Liver (tissue), 10 donors: ENCODE measurements at places on chromosomes 16 and 17. TPM values are rescaled to one million over a fixed set of nuclear protein-coding genes. Genes with fewer than 3 reads are reported as not detected.

DNA sequence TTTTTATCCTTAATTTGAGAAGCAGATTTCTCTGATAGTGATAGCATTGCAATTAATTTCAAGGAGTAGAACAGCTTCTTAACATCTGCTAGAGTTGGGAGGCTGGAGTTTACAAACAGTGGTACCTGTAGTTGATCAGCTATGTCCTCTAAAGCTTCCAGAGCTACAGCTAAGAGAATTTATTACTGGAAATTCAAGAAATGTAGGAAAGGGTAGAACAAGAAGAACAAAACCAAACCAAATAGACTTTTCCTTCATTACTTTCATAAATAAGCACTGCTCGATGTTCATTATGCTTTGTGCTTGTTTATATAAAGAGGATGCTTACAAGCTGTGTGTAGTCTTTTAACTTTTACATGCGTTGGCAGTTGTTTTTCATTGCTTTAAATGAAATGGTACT is 333.6 kb upstream of the TBX2 start:
- no peak for DNase-seq

GRCh38 chr16:79007614-79008013 is 592.9 kb downstream of the MAF start:
- DNase-seq, result no peak

DNA sequence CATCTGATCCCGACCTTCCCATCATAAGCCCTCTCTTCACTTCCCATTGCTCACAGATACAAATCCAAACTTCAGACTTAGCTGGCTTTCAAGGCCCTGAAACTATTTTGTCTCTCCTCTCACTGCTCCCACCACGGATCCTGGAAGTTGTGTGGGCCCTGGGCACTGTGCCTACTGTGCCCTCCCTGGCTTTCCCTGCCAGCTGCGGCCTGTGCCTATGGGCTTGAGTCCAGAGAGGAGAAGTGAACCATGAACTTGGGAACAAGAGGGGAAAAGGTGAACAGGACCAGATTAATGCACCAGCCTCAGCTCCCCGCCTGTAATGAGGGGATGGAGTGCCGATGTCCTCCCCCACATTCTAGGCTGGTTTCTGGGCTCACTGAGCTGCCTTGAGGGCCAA is 18.9 kb upstream of the KCNJ12 start:
- no peak for DNase-seq

DNA sequence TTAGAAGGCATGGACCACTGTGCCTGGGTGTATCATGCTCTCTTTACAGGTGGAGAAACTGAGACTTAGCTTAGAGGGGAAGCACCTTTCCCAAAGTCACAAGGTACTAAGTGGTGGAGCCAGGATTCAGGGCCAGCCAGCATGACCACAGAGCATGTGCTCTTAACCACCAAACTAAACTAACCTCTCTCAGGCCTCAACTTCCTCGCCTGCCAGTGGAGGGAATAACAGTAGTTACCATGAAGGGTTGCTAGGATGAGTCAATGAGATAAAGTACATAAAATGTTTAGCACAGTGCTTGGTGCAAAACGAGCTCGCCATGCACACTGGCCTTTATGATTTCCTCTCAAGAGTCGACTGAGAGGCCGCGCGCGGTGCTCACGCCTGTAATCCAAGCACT is 6.4 kb upstream of the MYO1C start:
- no peak for DNase-seq

- no peak for DNase-seq
Measured at GRCh38 chr16:29903590-29903989, 3.3 kb downstream of the ASPHD1 start.

- no peak for DNase-seq
Measured at GRCh38 chr17:44008205-44008909, 3.9 kb downstream of the NAGS start.

DNA sequence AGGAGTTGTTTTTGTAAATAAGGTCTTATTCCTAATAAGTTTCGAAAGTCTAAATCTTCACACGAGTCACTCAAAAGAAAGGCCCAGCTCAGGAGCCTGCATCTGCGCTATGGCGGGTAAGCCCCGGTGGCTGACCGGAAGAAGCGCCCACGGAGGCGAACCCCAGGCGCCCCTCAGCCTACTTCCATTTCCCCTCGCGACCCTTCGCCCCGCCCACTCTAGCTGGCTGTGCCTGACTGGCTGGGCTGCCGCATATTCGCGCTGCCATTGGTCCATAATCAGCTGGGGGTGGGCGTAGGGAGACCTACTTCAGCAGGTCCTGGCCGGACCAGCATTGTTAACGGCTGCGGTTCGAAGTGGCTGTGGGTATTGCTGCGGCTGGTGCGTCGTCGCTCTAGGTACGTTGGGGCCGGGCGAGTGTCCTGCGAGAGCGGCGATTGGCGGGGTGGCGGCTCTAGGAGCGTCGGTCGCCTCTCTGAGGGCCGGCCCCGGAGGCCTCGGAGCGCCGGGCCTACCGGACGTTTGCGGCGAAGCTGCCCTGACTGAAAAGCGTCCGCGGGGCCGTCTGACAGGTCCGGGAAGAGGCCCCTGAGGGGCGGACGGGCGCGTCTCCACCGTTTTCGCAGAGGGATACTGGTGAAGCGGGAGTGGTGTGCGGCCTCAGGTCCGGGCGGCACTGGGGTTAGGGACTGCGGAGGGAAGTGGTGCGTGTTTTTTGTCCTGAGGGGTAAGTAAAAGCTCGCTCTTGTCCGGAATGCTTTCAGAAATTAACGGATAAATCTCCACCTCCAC is at the start of gene ATF7IP2:
Gene ATF7IP2, plus strand, starts transcription at position 337 of the 792 bp plus-strand sequence. CDS start 44,560 bp downstream, outside the sequence.
- DNase-seq, result peak; percentile 89

- DNase-seq, result no peak
Measured at GRCh38 chr17:20085283-20085845, 76.2 kb downstream of the SPECC1 start.

- no peak for DNase-seq
Measured at GRCh38 chr16:48269011-48269410, 21.7 kb upstream of the ABCC11 start.

DNA sequence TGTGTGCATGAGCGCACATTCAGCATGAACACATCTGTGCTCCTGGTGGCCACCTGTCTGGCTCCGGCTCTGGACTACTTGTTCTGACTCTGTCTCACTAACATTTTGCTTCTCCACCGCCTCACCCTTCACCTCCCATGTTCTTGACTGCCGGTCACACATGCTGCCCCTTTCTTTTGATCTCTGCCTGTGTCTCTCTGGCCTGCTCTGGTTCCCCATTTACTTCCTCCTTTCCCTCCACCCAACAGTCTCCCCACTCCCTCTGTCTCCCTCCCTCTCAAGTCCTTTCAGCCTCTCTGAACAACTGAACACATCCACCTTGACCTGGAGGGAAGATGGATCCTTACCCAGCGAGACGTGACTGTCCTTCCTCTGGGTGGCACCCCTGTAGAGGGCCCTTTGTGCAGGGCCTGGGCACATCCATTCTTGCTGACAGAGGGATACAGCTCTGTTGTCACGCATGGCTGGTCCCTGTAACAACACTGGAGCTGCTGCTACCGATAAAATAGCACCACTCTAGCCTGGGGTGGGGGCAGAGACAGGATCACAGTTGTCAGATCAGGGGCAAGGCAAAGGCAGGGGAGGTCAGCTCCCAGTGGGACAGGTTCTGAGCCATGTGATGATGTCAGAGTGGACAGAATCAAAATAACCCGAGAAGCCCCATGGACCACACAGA is 11.0 kb downstream of the ZSCAN32 start:
- no peak for DNase-seq

GRCh38 chr17:29682987-29683386 is 60.3 kb upstream of the CORO6 start:
- no peak for DNase-seq

DNA sequence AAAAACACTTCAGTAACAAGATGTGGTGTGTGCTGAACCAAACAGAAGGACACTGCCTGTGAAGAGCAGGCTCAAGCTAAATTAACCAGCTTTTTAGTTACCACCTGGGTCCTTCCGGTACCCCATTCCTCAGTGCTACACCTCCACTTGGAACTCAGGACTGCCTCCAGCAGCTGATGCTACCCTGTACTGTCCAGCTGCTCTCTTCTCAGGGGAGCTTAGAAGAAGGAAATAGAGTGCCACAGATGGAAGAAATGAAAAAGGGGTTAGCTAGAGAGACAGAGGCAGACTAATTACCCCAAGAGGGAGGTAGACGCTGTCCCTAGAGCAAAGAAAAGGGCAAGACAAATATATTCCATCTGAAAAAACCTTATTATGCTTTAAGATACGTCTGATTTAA is 5.7 kb downstream of the MED13 start:
- DNase-seq, result no peak

DNA sequence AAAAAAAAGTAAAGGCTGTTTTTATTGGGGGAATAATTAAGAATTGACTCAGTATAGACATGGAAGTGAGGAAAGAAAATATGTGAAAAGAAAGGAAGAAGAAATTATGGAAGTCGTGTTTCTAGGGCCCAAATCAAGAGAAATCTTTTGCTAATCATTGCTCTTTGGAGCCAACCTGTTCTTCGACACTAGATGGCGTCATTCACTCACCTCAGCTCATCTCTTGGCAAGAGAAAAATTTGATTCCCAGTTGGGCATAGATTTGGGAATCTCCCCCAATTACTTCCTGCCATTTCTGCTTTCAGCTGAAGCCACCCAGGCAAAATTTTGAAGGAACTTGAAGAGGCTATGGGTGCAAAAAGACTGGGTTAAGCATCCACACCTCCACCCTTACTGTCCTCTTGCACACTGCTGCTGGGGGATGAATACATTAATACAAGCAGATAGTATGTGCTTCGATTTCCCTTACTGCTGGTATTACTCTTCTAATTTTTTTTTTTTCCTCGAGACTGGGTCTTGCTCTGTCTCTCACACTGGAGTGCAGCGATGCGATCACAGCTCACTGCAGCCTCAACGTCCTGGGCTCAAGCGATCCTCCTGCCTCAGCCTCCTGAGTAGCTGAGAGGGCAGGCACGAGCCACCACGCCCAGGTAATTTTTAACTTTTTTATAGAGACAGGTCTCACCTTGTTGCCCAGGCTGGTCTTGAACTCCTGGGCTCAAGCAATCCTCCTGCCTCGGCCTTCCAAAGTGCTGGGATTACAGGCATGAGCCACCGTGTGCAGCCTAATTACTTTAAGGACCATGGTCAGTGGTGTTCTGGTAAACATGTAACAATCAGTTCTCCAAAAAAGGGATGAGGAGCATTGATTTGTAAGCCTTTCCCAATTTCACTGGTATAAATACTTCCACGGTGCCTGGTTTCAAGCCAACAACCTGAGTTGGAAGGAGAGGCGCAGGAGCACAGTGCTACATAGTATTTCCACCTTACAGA is 13.5 kb downstream of the PSMD7 start:
- no peak for DNase-seq

DNA sequence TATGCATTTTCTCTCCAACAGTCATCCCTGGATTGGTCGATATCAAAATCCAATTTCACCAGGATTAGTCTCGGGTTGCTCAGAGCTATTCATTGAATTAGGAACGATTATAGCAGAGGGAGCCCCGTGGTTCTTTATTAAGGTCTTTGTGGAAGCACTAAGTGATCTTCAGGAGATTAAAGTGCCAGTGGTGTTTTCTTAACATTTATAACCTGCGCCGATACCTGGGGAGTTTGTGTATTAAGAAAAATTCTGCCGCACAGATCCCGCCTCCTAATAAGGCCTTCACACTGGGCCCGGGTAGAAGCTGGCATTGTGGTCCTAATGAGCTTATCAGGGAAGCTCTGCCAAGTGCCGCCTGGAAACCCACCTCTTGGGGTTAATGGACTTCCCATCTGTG is 238.7 kb downstream of the RBFOX1 start:
- DNase-seq, result no peak

DNA sequence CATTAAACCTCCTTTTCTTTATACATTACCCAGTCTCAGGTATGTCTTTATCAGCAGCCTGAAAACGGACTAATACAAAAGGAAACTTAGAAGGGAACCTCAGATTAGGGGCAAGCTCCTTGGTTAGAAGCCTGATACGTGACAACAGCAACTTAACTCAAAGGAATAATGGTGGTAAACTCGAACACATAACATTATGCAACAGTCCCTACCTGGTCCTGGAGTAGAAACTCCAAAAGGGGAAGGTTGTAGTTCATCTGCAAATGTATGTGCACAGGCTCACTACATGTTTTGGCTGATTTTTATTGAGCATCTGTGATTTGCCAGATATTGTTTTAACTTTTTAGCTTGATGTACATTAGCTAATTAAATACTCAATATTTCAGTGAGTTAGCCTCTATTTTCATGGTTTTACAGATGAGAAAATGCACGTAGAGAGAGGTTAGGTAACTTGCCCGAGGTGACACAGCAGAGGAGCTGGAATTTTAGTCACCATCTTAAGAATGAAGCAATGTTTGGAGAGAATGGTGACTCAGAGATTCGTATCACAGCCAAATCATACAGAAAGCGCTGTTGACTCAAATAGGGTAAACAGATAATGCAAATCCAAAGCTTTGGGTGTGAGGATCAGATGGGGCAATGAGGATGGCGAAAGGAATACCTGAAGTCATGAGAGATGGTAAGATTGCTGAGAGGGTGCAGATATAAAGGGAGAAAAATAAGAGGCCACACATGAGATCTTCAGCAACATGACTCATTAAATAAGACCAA is 194.9 kb upstream of the RBFOX1 start:
- DNase-seq, result no peak

DNA sequence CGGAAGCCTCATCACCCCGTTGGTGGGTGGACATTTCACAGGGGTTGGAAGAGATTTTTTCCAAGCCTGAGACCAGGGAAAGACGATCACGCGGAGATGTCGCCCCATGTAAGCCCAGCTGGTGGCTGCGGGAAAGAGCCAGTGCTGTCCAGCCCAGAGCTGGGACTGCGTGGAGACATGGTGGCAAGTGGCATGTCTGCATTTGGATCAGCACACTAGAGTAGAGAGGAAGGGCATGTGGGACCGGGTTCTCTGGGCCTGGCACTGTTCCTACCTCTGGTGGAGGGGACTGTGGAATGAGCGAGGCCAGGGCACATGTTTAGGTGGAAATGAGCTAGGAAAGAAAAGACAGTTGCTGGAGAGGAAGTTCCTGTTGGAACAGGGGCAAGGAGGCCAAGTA is 20.0 kb downstream of the SBK1 start:
- no peak for DNase-seq

- no peak for DNase-seq
Measured at GRCh38 chr17:27567563-27567859, 63.5 kb upstream of the LGALS9 start.

- no peak for DNase-seq
Measured at GRCh38 chr17:36877771-36878170, 59.5 kb upstream of the LHX1 start.

NEUROD2 gene
- total RNA-seq, result not detected

GRAP gene
- total RNA-seq, result 6.5 TPM

CHD3 gene
- 14.4 TPM for total RNA-seq

TEX19 gene
- not detected for total RNA-seq

ADAM11 gene
- 1.1 TPM for total RNA-seq
